NCI-H1417 treated with DMSO at 0.1 percent for 48 hours (cell line): ENCODE measurements at places on chromosomes 7 and 10.
A peak's percentile ranks its signal among the peaks of the same experiment; 100 is the strongest.

GRCh38 chr7:4174016-4174415 lies 508.1 kb upstream of the FOXK1 start:
- no peak for DNase-seq

GRCh38 chr7:98681511-98681910 lies 64.4 kb downstream of the NPTX2 start:
- DNase-seq = no peak

- DNase-seq = no peak
Measured at GRCh38 chr7:7810826-7811225, 92.4 kb upstream of the RPA3 start.

DNA sequence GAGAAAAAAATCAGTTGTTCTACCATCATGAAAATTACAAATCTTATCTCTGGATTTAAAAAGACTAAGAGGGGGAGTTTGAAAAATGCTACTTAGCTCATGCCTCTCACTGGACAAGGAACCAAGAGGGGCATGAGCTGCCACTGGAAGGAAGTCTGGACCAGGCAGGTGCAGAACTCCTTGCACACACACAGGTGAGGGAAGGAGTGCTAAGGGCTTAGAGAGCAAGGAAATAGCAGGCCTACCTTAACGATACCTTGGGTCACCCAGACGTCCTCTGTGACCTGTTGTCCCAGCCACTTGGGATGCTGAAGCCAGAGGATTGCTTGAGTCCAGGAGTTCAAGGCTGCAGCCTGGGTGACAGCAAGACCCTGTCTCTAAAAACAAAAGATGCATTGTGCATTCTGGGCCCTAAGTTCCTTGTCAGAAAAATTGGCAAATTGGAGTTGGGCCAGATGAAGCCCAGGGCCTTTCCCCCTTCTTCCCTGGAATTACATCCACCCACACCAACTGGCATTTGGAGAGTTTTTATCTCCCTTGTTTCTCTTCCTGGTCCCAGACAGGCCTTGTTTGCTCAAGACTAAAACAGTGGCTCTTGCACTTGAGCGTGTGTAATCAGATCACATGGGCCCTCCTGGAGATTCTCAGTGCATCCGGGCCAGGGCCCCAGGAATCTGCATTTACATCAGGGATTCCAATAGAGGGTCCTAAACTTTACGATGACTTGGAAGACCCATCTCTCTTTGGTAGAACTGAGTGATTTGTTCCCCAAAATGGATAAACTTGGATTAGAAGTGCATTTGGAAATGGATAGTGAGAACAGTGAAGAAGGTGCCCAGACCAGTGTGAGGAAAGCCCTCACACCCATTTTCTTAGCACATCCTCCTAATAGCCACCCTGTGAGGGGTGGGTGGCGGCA lies 3.0 kb downstream of the DDIT4 start:
- no peak for DNase-seq

GRCh38 chr10:34380856-34381255 lies 434.2 kb downstream of the PARD3 start:
- DNase-seq = no peak

DNA sequence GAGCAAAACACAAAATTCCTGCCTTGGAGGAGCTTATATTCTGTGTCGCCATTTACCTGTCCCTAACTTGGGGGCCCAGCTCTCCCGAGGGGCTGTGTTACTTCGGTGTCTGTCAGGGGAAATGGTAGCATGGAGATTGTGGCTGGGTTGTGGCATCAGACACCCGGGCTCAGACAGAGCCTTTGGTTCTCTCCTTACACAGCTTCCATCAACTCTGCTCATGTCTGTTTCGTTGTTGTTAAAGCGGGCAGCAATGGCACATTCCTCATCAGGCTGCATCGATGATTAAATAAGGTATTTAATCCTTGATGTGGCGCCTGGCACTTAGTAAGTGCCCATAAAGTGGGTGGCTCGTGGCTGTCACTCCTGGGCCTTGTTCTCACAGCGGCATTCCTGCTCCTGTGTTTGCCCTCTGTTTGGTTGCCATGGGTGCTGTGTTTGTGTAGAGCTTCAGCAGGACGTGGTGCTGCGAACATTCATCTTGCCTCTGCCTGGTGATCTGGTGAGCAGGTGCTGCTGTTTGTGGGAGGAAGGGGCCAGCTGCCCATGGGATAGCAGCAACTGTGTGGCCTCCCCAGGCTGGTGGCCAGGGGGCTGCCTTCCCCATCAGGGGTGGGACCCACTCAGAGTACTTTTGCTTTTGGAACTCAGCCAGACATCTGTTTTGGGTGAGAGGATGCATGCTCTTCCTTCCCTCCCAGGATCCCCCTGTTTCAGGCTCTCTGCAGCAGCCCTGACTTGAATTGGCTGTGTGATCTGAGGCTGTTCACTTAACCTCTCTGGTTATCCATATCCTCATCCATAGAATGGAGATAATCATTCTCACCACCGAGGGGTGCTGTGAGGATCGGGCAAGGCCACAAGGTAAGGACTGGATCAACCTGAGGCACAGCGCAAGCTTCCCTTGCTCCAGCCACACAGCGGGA lies 207.2 kb upstream of the SVIL start:
- peak; percentile 7 for DNase-seq

- no peak for DNase-seq
Measured at GRCh38 chr7:76424413-76425111, at the start of gene ZP3. Gene ZP3, plus strand, starts transcription at chr7:76424950. Its CDS starts 15 bp downstream, at chr7:76424965.

- no peak for DNase-seq
Measured at GRCh38 chr7:37039131-37039749, 314.9 kb upstream of the AOAH start.

DNA sequence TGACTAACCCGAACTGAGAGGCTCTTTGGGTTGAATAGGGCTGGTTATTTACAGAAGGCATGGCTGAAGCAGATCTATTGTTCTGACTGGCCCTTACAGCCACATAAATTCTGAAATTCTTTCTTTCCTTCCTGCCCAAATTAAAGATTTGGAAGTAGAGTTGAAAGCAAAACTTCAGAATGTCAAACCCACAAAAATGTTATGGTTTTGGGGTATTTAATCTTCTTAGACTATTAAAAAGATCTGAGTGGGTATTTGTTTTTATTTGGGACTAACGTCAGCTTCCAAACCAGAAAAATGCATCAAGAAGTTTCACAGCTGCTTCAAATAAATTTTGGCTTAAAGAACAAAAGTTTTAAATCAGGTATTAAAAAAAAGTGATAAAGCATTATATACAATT lies 124.5 kb downstream of the AHR start:
- DNase-seq = no peak

- DNase-seq = no peak
Measured at GRCh38 chr10:124696446-124697392, 47.5 kb downstream of the FAM53B start.

DNA sequence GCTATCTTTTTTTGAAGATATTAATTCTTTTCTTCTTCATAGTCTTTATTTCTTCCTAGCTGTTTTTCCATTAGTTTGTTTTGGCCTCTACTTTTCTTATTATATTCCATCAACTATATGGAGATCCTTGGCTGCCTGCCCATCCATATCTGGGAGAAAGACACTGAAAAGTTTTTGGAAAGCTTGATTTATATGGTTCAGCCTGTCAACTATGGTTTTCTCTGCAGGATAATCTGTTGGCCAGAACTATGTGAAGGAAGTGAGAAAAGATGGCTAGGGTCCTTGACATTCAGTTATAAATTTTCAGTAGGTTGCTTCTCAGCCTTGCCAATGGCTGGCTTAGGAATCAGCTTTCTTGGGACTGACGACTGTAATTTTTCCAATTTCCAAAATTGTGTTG lies 10.0 kb upstream of the CDK14 start:
- DNase-seq = no peak

- DNase-seq = no peak
Measured at GRCh38 chr10:72323771-72324191, 30.9 kb downstream of the DNAJB12 start.

GRCh38 chr7:94832051-94832450 lies 75.3 kb upstream of the PPP1R9A start:
- DNase-seq = no peak

GRCh38 chr10:12782537-12782936 lies 219.0 kb downstream of the CCDC3 start:
- DNase-seq = no peak

- no peak for DNase-seq
Measured at GRCh38 chr10:11425676-11426075, 185.8 kb downstream of the USP6NL start.

DNA sequence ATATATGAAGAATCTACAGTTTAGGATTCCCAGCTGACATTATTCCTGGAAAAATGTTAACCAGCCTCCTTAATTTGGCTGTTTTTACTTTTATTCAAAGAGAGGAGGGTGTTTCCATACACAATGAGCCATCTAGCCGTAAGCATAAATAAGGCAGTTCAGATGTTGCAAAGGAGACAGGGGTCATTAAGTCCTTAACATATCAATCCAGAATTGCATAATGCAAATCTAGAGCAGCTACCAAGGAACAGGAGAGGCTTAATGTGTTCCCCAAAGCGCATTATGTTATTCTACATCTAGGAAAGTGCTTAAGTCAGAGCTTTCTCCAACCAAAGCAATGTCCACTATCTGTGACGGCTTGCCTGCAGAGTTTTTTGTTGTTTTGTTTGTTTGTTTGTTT lies 32.4 kb upstream of the TCF7L2 start:
- DNase-seq = no peak

DNA sequence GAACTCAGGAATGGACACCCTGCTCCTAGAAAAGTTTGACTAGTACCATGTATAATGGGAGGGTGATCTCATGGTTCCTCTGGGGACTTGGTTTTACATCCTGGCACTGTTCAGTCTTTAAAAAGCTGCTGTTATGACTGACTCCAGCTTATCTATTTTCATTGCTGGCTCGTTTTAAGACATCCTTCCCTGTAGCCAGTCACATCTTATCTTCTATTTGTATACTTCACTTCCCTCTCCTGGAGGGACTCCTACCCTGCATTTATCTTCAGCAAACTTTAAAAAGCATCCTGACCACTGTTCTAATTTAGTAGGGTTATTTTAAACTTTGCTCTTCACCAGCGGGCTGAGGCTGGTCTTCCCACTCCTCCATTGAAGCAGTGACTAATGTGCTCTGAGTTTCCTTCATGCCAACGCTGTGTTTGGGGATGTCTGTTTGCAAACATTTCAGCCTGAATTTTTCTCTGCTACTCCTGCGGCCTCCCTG lies 72.9 kb upstream of the ARMC3 start:
- DNase-seq = no peak

DNA sequence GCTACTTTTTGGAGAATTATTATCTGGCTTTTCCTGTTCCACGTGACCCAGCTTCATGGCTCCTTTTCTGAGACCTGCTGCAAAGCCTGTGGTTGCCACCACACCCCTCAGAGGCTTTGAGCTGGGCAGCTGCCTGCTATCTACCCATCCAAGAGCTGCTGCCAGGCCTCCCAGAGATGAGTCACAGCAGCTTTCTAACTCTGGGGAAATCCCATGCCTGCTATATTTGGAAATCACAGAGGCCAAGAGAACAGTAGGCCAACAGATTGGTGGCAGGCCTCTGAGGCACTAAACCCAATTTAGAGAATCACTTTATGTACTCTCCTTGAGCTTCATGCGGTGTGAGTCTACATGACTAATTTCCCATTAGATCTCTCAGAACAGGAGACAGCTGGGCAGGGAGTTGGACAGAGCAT lies 35.2 kb downstream of the SGCE start:
- DNase-seq = no peak

DNA sequence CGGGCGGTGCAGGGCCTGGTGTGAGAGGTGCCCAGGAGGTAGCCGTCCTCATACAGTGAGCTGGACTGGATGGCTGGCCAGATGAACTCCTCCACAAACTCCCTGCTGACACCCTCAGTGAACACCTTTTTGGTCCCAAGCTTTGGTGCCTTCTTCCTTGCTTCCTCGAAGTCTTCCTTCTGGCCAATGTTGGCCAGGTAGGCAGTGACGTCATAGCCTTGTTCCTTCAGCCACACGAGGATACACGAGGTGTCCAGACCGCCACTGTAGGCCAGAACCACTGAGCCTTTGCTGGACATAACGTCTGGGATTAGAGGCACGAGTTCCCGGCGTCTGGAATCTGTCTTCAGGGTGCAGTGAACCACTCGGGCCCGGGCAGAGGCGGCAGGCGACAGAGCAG lies 206.8 kb upstream of the SP4 start:
- DNase-seq = no peak

DNA sequence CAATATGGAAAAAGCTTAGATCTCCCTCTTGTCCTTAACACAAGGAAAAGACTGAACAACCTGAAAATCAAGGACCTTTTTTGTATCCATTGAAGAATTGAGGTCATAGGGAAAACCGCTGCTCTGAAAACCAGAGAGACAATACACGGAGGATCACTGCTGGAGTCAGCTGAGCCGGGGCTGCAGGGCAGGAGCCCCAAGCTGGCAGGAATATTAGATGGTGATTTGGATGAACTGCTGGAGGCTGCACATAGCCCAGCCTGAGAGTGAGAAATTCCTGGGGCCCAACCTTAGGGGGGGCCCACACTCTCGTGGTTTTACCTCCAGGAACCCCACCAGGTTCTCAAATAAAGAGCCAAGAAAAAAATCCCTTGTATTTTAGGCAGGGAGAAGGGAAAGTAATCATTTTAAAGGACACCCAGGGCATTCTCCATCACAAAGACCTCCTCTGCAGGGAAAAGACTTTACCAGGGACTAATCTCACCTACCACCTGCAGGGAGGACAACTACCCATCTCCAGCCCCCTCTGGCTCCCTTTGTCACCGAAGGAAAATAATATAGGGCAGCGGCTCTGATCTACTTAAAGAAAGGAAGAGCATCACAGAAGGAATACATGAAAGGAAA lies 55.4 kb upstream of the RNF32 start:
- DNase-seq = no peak

- DNase-seq = no peak
Measured at GRCh38 chr10:58384095-58384494, 1.1 kb upstream of the TFAM start.

GRCh38 chr10:97771913-97772823 lies at the start of gene SFRP5:
Gene SFRP5, minus strand, starts transcription at chr10:97771999. Its CDS starts 166 bp downstream, at chr10:97771833.
- no peak for DNase-seq

DNA sequence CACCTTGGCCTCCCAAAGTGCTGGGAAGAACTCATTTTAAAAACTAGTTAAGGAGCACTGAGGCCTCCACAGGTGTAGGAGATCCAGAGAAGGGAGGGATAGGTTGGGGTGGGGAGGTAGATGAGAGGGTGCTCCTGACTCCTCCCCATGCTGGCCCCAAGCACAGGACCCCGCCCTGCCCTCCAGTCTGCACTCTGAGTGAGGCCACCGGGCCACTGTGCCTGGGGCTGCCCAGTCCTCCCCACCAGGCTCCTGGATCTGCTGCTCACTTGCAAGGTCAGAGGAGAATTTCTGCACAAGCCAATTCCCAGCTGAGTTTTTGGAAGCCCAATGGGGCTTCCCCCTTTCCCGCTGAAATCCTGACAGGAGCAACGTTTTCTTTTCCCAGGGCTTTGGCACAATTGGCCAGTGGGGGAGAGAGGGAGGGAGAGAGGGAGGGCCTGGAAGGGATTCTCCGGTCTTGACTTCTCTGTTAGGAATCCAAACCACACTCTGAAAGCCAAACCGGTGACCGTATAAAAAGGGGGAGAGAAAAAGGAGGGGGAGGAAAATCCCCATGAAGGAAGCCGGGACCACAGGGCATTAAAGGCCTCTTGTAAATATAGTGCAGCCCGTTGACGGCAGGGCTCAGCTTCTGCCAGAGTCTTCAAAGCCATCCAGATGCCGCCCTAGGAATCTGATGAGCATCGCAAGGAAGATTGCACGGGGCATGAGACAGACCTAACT lies 116.2 kb downstream of the SH3PXD2A start:
- DNase-seq = no peak
